Spinal cord (tissue), 10 donors: ENCODE measurements at places on chromosomes 11 and 22.

DNA sequence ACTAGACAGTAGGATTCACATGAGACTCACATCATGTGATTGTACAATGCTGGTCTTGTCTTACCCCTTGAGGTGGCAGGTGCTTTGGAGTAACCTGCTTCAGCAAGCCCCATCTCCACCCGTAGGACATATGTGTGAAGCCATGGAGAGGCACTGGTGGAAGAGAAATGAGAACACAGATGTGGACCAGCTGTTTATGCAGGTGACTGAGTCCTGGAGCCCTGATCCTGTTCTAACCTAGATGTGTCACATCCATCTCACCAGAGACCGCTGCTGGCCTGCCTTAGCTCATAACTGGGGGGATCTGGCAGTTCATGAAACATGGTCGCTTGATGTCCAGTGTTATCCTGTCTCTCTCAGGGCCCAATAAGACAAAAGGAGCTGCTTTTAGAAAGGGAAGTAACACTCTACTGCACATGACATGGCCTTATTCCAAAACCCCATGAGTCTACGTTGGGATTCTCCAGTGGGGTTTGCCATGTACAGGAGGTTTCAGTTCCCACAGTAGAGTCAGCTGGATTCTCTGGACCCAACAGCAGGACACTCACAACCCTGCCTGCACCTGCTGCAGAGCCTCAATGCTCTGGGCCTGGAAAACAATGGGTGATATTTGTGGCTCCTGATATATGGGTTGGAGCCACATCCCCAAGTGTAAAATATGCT, 62.0 kb downstream of the GGTLC2 start:
- H3K4me3 ChIP-seq, result no peak overlapping the region
- H3K4me1 ChIP-seq, result no peaks in the 10 kb centered on the region
- no peaks in the 10 kb centered on the region for H3K36me3 ChIP-seq
- no peak for DNase-seq
- no peak overlapping the region for H3K27ac ChIP-seq

DNA sequence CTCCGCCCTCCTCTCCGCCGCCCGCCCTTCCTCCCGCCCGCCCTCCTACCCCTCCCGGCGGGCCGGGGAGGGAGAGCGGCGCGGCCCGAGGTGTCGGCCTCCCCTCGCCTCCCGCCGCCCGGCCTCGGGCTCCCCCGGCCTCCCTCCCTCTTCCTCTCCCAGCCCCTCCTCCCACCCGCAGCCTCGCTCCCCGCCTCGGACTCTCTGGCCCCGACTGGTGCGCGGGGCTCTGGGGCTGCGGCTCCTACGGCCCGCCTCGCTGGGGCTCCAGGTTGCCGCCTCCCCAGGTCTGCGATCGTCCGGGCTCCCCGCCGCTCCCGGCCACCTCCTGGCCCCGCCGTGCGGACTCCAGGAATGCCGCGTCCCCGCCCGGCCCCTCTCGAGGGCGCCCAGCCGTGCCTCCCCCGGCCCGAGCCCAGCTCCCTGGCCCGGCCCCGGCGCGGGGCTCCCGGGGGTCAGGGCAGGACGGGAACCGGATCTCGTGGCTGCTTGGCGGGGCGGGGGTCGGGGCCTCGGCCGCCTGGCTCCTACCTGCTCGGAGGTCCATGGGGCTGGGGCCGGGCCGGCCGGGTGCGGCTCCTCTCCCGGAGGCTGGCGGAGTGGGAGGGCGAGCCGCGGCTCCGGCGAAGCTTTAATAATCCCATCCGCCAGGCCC, at the start of gene CLCF1:
Gene CLCF1, minus strand, starts transcription at position 606 of the 655 bp plus-strand sequence. Its CDS starts 59 bp downstream, at position 547.
- H3K36me3 ChIP-seq, result peaks cover 2% of the 10 kb centered on the region
- H3K27ac ChIP-seq, result no peak within 1 kb of the TSS
- peaks cover 47% of the 10 kb centered on the region for H3K27me3 ChIP-seq
- peaks cover 53% of the 10 kb centered on the region for H3K4me1 ChIP-seq
- peak within 1 kb of the TSS; percentile 26 for H3K4me3 ChIP-seq
- peak; percentile 57 for DNase-seq

- no peaks in the 10 kb centered on the region for H3K4me1 ChIP-seq
- H3K27ac ChIP-seq, result no peak overlapping the region
- no peak overlapping the region for H3K4me3 ChIP-seq
- DNase-seq, result no peak
- no peaks in the 10 kb centered on the region for H3K36me3 ChIP-seq
- H3K27me3 ChIP-seq, result no peaks in the 10 kb centered on the region
Measured at GRCh38 chr11:10875430-10876021, 17.7 kb upstream of the ZBED5 start.

GRCh38 chr11:35598254-35599125, 19.8 kb upstream of the FJX1 start:
- H3K27ac ChIP-seq, result no peak overlapping the region
- H3K4me3 ChIP-seq, result no peak overlapping the region
- H3K27me3 ChIP-seq, result no peaks in the 10 kb centered on the region
- H3K36me3 ChIP-seq, result no peaks in the 10 kb centered on the region
- DNase-seq, result no peak

GRCh38 chr22:50060441-50061140, 2.5 kb upstream of the TTLL8 start:
- no peak overlapping the region for H3K27ac ChIP-seq
- peaks cover 22% of the 10 kb centered on the region for H3K4me1 ChIP-seq
- no peak for DNase-seq
- H3K27me3 ChIP-seq, result peaks cover 15% of the 10 kb centered on the region

- H3K4me1 ChIP-seq, result peaks cover 11% of the 10 kb centered on the region
- no peak overlapping the region for H3K4me3 ChIP-seq
- no peaks in the 10 kb centered on the region for H3K27me3 ChIP-seq
- DNase-seq, result no peak
Measured at GRCh38 chr22:48832592-48832991, 995.1 kb downstream of the BRD1 start.

- no peak overlapping the region for H3K27ac ChIP-seq
- DNase-seq, result no peak
- no peak overlapping the region for H3K4me3 ChIP-seq
- no peaks in the 10 kb centered on the region for H3K36me3 ChIP-seq
- H3K27me3 ChIP-seq, result no peaks in the 10 kb centered on the region
Measured at GRCh38 chr11:74267014-74267413, 44.4 kb downstream of the P4HA3 start.

GRCh38 chr11:2844116-2844842, 41.3 kb downstream of the CDKN1C start:
- H3K4me1 ChIP-seq, result peaks cover 45% of the 10 kb centered on the region
- no peak overlapping the region for H3K4me3 ChIP-seq
- peaks cover 2% of the 10 kb centered on the region for H3K27me3 ChIP-seq
- no peak for DNase-seq
- peaks cover 2% of the 10 kb centered on the region for H3K36me3 ChIP-seq

DNA sequence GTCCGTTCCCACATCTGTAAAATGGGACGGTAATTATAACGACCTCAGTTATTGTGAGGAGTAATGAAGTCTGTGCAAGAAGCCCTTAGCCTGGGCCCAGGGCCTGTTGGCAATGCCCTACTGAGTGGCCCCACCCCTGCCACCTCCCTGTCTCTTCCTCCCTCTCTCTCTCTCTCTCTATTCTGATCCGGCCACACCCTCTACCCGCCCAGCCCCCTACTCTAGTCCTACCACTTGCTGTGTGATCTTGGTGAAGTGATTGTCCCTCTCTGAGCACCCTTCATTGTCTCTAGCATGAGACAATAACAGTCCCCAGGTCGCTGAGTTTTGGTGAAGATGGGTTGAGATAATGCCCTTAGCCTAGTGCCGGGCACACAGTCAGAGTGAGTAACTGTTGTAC, 7.4 kb upstream of the SEC14L6 start:
- no peak overlapping the region for H3K4me3 ChIP-seq
- H3K4me1 ChIP-seq, result peaks cover 6% of the 10 kb centered on the region
- no peak overlapping the region for H3K27ac ChIP-seq
- H3K27me3 ChIP-seq, result no peaks in the 10 kb centered on the region

DNA sequence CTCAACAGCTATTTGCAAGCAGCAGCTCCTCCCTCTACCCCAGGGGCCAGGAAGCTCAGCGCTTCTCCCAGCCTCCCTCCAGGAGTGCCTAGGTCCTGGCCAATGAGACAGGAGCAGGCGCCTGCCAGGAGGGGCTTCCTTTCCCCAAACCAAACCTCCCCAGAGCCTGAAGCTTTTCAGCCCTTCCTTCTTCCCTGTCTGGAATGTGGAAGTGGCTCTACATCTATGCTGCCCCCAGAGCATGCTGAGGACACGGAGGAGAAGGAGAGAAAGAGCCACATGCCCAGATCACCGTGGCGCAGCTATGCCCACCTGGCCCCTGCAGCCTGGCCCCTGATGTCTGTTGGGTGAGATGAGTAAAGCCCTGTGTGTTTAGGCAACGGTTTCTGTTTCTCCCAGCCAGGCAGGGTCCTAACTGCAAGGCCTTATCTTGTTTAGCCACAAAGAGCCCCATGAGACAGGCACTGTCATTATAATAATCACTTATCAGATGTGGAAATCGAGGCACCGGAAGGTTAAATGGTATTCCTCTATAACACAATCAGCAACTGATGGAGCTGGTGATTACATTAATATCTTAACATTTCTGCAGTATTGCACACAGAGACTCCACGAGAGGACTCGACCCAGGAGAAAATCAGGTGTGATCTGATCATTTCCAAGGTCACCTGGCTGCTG, 315.8 kb downstream of the CTTN start:
- DNase-seq, result no peak
- peaks cover 75% of the 10 kb centered on the region for H3K4me1 ChIP-seq
- peaks cover 2% of the 10 kb centered on the region for H3K27me3 ChIP-seq
- H3K27ac ChIP-seq, result no peak overlapping the region
- no peak overlapping the region for H3K4me3 ChIP-seq

- H3K36me3 ChIP-seq, result no peaks in the 10 kb centered on the region
- no peak for DNase-seq
- no peak overlapping the region for H3K4me3 ChIP-seq
- no peaks in the 10 kb centered on the region for H3K4me1 ChIP-seq
Measured at GRCh38 chr11:25727944-25728343, 604.0 kb upstream of the ANO3 start.

- H3K36me3 ChIP-seq, result no peaks in the 10 kb centered on the region
- no peak for DNase-seq
- no peak overlapping the region for H3K27ac ChIP-seq
- no peaks in the 10 kb centered on the region for H3K4me1 ChIP-seq
- no peak overlapping the region for H3K4me3 ChIP-seq
Measured at GRCh38 chr22:17213976-17214375, 5.3 kb downstream of the ADA2 start.

DNA sequence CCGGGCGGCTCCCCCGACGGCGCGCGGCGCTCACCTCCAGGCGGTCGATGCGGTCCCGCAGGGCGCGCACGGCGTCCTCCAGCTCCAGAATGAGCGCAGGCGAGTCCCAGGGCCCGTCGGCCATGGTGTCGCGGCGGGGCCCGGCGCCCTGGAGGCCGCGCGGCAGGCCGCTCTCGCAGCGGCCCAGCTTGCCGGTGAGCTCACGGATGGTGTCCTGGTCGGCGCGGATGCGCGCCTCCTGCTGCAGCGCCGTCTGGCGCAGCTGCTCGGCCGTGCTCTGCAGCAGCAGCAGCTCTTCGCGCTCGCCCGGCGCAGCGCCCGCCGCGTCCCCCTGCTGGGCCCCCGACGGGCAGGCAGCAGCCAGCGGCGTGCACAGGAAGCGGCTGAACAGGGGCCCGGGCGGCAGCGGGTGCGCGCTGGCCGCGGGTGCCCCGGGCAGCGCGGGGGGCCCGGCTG, 599 bp downstream of the NPTXR start:
- H3K4me3 ChIP-seq, result peak overlapping the region; percentile 32
- H3K27me3 ChIP-seq, result peaks cover 14% of the 10 kb centered on the region
- peaks cover 15% of the 10 kb centered on the region for H3K36me3 ChIP-seq
- H3K27ac ChIP-seq, result no peak overlapping the region

GRCh38 chr22:50719814-50720300, 18.1 kb upstream of the ACR start:
- H3K4me1 ChIP-seq, result peaks cover 20% of the 10 kb centered on the region
- no peak for DNase-seq
- H3K27me3 ChIP-seq, result peaks cover 12% of the 10 kb centered on the region
- no peak overlapping the region for H3K4me3 ChIP-seq

- no peak for DNase-seq
- peaks cover 24% of the 10 kb centered on the region for H3K4me1 ChIP-seq
- peak overlapping the region; percentile 99 for H3K4me3 ChIP-seq
- H3K36me3 ChIP-seq, result peaks cover 37% of the 10 kb centered on the region
Measured at GRCh38 chr11:62726915-62727164, 417 bp downstream of the HNRNPUL2 start.

GRCh38 chr11:65925397-65925796, 6.2 kb downstream of the DRAP1 start:
- peaks cover 48% of the 10 kb centered on the region for H3K36me3 ChIP-seq
- no peak overlapping the region for H3K27ac ChIP-seq
- no peak overlapping the region for H3K4me3 ChIP-seq
- no peak for DNase-seq

GRCh38 chr11:48116437-48117228, 100.0 kb upstream of the OR4B1 start:
- H3K4me3 ChIP-seq, result no peak overlapping the region
- H3K27me3 ChIP-seq, result no peaks in the 10 kb centered on the region
- no peaks in the 10 kb centered on the region for H3K36me3 ChIP-seq
- DNase-seq, result no peak

DNA sequence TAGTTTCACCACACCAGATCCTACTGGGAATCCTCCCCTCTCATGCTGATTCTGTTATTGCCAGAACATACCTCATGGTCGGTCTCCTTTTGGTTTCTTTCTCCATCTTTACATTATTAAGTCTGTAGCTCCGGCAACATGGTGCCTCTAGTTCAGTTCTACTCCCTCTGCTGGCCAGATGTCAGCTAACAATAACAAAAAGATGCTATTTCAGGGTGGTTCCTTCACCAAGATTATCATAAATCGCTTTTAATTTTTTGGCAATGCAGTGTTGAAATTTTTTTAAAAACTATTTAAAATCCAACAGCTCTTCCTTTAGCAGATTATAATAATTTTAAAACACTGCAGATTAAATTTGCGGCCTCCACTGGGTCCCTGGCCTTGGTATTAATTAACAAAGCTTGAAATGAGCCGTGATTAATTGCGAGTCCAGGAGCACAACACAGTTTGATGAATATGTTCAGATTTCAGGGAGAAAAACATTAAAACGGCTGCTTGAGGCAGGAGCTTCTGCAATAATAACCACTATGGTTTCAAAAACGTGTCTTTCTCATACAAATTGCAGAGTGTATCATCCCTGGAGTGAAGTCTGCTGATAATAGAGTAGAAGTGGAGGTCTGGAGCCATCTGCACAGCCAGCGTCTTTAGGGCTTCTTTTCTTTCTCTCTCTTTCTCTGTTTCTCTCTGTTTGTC, 492.9 kb upstream of the KIRREL3 start:
- H3K27ac ChIP-seq, result no peak overlapping the region
- H3K27me3 ChIP-seq, result no peaks in the 10 kb centered on the region
- DNase-seq, result no peak
- no peaks in the 10 kb centered on the region for H3K4me1 ChIP-seq
- H3K4me3 ChIP-seq, result no peak overlapping the region

GRCh38 chr11:130583801-130584211, 135.4 kb downstream of the ADAMTS15 start:
- no peaks in the 10 kb centered on the region for H3K27me3 ChIP-seq
- no peak for DNase-seq
- peak overlapping the region; percentile 49 for H3K27ac ChIP-seq
- H3K36me3 ChIP-seq, result no peaks in the 10 kb centered on the region
- no peak overlapping the region for H3K4me3 ChIP-seq

GRCh38 chr11:122100037-122100755, 15.8 kb downstream of the BLID start:
- peak overlapping the region; percentile 99 for H3K27ac ChIP-seq
- H3K27me3 ChIP-seq, result no peaks in the 10 kb centered on the region
- no peak for DNase-seq
- H3K36me3 ChIP-seq, result no peaks in the 10 kb centered on the region
- H3K4me1 ChIP-seq, result peaks cover 7% of the 10 kb centered on the region

GRCh38 chr11:92154110-92154509, 70.5 kb upstream of the FAT3 start:
- H3K27me3 ChIP-seq, result no peaks in the 10 kb centered on the region
